ENCODE measurements at places on chromosomes 2 and 18. TPM values are rescaled to one million over a fixed set of nuclear protein-coding genes. Genes with fewer than 3 reads are reported as not detected.

Gene SERPINB3
- total RNA-seq: not detected

Gene DAW1
- under 0.01 TPM for total RNA-seq

Gene ZAP70
- not detected for total RNA-seq

Gene EVX2
- total RNA-seq: not detected

Gene LDAH
- 42.1 TPM for total RNA-seq

Gene MTCL1
- total RNA-seq: 34.4 TPM

Gene SLC1A4
- 51.9 TPM for total RNA-seq

Gene PDE11A
- 0.86 TPM for total RNA-seq

Gene GTF2A1L
- total RNA-seq: 0.13 TPM

Gene NTSR2
- not detected for total RNA-seq

GRCh38 chr2:84639751-84640150, 123.5 kb downstream of the DNAH6 start:
- H3K4me3 ChIP-seq: no peak overlapping the region
- H3K27me3 ChIP-seq: peaks cover 5% of the 10 kb centered on the region
- no peaks in the 10 kb centered on the region for H3K4me1 ChIP-seq
- H3K36me3 ChIP-seq: no peaks in the 10 kb centered on the region
- no peak for DNase-seq

GRCh38 chr2:23502096-23502495, 117.1 kb downstream of the KLHL29 start:
- no peaks in the 10 kb centered on the region for H3K27me3 ChIP-seq
- no peaks in the 10 kb centered on the region for H3K36me3 ChIP-seq
- H3K4me1 ChIP-seq: peaks cover 9% of the 10 kb centered on the region
- DNase-seq: no peak
- no peak overlapping the region for H3K27ac ChIP-seq

DNA sequence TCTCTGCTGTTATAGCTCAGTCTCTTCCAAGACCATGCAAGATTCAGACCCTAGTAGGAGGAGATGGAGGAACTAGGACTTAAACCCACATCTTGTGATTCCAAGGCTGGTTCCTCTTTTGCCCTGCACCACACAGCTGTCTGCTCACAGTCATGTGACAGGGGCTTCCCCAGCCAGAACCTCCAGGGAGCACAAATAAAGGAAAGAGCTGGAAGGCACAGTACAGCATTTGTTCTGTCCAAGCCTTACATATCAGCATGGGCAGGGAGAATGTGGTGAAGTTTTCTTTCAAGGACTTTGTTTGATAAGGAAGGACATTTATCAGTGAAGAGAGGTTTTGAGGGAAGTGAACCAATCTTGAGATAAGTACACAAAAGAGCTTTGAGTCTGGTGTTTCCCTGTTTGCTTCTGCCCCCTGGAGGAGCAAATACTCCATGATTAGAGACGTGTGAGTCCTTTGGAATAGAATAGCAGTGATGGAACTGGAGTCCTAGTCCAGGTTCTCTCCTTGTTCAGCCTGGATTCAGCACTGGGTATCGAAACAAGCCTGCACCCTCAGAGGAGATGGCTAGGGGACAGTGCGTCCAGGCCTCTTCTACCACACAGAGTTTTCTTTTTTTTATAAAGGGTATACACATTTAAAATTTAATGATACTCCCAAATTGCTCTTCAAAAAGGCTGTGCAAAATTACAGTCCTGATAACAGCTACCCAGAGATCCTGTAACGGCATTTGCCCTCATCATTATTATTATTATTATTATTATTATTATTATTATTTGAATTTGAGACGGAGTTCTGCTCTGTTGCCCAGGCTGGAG, 24.6 kb upstream of the CASP10 start:
- H3K4me3 ChIP-seq: no peak overlapping the region
- no peaks in the 10 kb centered on the region for H3K27me3 ChIP-seq
- peak; percentile 78 for DNase-seq
- H3K36me3 ChIP-seq: peaks cover 43% of the 10 kb centered on the region
- H3K4me1 ChIP-seq: no peaks in the 10 kb centered on the region

DNA sequence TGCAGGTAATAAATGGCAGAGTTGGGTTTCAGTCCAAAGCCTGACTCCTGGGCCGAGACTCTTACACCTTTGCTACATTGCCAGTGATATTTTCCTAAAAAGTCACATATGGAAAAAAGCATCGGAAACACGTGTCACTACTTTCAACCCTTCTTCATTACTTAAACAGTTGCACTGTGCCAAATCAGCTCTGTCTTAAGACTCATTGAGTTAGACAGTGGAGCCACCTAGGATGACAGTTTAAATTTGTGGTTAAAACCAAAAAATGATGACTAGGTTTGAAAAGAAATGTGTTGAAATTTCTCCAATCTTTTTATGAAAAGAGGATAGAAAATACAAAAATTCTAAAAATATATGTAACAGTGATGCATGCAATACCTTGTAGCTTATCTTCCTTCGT, 97.5 kb downstream of the TMEM247 start:
- H3K27me3 ChIP-seq: no peaks in the 10 kb centered on the region
- peaks cover 27% of the 10 kb centered on the region for H3K36me3 ChIP-seq
- no peak overlapping the region for H3K4me3 ChIP-seq
- peaks cover 10% of the 10 kb centered on the region for H3K4me1 ChIP-seq
- H3K27ac ChIP-seq: no peak overlapping the region

GRCh38 chr2:190344276-190344827, 963 bp downstream of the INPP1 start:
- DNase-seq: no peak
- H3K36me3 ChIP-seq: no peaks in the 10 kb centered on the region
- H3K27ac ChIP-seq: peak overlapping the region; percentile 55
- H3K4me3 ChIP-seq: peak overlapping the region; percentile 74

DNA sequence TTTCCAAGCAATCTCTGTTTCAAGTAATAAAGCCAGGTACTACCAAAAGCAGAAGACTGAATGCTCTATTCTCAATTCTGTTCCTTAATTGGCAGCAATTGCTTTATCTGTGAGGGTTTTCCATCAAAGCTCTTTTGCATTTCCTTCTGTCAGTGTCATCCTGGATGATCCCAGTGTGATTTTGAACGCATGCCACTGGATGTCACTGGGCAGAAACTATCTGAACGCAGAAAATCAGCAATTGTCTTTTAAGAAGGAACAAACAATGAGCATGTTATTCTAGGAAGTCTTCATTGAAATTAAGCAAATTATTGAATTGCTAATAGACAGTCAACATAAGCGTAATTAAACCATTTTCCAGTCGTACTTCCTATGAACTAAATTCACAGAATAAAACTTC, 259.0 kb upstream of the REG3G start:
- H3K36me3 ChIP-seq: no peaks in the 10 kb centered on the region
- H3K4me3 ChIP-seq: no peak overlapping the region
- no peak for DNase-seq
- H3K4me1 ChIP-seq: no peaks in the 10 kb centered on the region

GRCh38 chr2:8558096-8558495, 123.8 kb upstream of the ID2 start:
- no peaks in the 10 kb centered on the region for H3K36me3 ChIP-seq
- H3K4me1 ChIP-seq: no peaks in the 10 kb centered on the region
- H3K27me3 ChIP-seq: no peaks in the 10 kb centered on the region
- DNase-seq: no peak
- H3K4me3 ChIP-seq: no peak overlapping the region

GRCh38 chr2:169119123-169119760, 49.9 kb downstream of the DHRS9 start:
- H3K4me3 ChIP-seq: no peak overlapping the region
- no peaks in the 10 kb centered on the region for H3K36me3 ChIP-seq
- no peak overlapping the region for H3K27ac ChIP-seq
- DNase-seq: no peak
- H3K27me3 ChIP-seq: peaks cover 3% of the 10 kb centered on the region

- H3K27ac ChIP-seq: no peak overlapping the region
- DNase-seq: no peak
- no peaks in the 10 kb centered on the region for H3K4me1 ChIP-seq
- no peak overlapping the region for H3K4me3 ChIP-seq
These were observed 210.4 kb upstream of the CXCR4 start for GRCh38 chr2:136328207-136328795.

DNA sequence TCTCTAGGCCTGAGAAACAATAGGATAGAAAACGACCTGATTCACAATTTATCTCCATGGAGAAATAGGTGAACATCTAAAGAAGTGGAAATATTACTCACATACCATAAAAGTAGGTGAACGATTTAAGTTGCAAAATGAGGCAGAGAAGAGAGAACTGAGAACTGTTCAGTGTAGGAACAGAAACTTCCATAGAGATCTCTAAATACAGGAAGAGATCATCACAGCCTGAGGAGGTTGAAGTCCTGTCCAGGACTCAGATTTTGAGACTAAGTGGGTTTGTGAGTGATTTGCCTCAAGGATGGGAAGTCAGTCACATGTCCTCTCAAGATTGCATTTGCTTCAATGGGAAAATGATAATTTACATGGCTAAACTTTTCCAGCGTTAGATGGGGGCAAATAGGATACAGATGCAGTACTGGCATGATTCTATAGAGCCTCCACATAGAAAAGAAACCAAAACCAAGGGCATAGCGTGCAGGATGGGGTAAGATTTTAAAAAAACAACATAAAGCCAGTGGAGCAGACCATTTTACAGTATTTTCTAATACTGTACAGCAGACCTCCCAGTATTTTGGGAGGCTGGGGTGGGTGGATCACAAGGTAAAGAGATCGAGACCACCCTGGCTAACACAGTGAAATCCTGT, 68.8 kb downstream of the MEP1B start:
- H3K4me3 ChIP-seq: no peak overlapping the region
- DNase-seq: no peak
- H3K4me1 ChIP-seq: no peaks in the 10 kb centered on the region
- no peaks in the 10 kb centered on the region for H3K36me3 ChIP-seq

GRCh38 chr2:20042531-20042930, 8.9 kb downstream of the LAPTM4A start:
- H3K27ac ChIP-seq: no peak overlapping the region
- peak; percentile 52 for DNase-seq

GRCh38 chr2:8677646-8678592, 3.9 kb upstream of the ID2 start:
- H3K27me3 ChIP-seq: no peaks in the 10 kb centered on the region
- DNase-seq: peak; percentile 82
- peaks cover 38% of the 10 kb centered on the region for H3K4me1 ChIP-seq
- peak overlapping the region; percentile 100 for H3K27ac ChIP-seq

DNA sequence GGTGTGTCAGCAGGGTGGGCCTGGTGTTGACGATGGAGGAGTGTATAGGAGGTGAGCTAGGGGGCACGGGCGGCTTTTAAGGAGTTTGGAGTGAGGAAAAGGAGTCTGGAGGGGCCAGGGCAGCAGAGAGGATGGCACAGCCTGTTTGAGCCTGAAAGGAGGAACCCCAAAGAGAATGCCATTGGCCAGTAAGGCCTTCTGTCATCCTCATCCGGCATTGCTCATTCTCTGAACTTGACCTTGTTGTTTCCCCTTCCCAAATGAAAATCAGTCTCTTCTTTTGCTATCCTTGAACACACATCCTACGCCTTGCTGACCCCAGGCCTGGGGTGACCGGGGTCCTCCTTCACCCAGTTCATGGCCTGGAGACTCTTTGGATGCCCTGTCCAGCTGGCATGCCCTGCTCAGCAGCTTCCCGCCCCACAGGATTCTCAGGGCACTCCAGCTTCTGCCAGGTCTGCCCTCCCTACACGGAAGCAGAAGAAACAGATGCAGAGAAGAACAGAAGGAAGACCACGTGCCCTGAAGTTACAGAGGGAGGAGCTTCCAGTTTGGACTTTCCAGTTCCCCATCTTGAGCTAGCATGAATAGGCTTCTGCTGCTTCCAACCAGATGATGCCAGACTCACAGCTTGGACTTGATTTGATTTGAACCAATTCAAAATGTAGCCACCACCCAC, 20.5 kb upstream of the KIF3C start:
- peaks cover 31% of the 10 kb centered on the region for H3K4me1 ChIP-seq
- H3K4me3 ChIP-seq: no peak overlapping the region
- H3K36me3 ChIP-seq: no peaks in the 10 kb centered on the region
- no peaks in the 10 kb centered on the region for H3K27me3 ChIP-seq
- H3K27ac ChIP-seq: no peak overlapping the region

- peak; percentile 55 for DNase-seq
- no peaks in the 10 kb centered on the region for H3K36me3 ChIP-seq
- 0 out of 2 replicates have a peak overlapping the region, but pooled peaks have one; percentile 10 for H3K4me3 ChIP-seq
- H3K27ac ChIP-seq: no peak overlapping the region
These were observed 52.2 kb downstream of the CDK15 start for GRCh38 chr2:201858281-201859184.

DNA sequence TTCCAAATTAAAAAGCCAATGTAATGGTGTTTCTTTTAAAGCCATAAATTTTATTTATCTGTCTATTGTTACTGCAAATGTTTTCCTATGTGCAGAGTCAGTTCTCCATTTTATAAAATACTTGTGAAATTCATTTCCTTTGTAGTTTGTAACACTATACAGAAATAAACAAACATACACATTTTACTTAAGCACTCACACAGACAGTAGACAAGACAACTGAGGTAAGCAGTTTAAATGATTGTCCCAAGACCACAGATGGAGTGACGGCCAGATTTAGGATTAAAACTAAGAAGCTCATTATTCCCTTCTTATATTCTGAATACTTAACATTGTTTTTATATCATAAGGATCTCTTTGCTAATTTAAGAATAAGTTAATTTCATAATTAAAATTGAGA, 100.9 kb downstream of the BAZ2B start:
- H3K27ac ChIP-seq: no peak overlapping the region
- peaks cover 16% of the 10 kb centered on the region for H3K4me1 ChIP-seq
- DNase-seq: peak; percentile 9
- no peaks in the 10 kb centered on the region for H3K27me3 ChIP-seq

GRCh38 chr18:75586130-75586889, 158.8 kb upstream of the SMIM21 start:
- H3K27ac ChIP-seq: no peak overlapping the region
- no peaks in the 10 kb centered on the region for H3K27me3 ChIP-seq
- H3K4me3 ChIP-seq: no peak overlapping the region
- no peak for DNase-seq
- H3K36me3 ChIP-seq: no peaks in the 10 kb centered on the region

- no peaks in the 10 kb centered on the region for H3K4me1 ChIP-seq
- H3K36me3 ChIP-seq: no peaks in the 10 kb centered on the region
- DNase-seq: no peak
- H3K4me3 ChIP-seq: no peak overlapping the region
- no peaks in the 10 kb centered on the region for H3K27me3 ChIP-seq
These were observed 164.3 kb downstream of the BCL2 start for GRCh38 chr18:63155169-63155852.

DNA sequence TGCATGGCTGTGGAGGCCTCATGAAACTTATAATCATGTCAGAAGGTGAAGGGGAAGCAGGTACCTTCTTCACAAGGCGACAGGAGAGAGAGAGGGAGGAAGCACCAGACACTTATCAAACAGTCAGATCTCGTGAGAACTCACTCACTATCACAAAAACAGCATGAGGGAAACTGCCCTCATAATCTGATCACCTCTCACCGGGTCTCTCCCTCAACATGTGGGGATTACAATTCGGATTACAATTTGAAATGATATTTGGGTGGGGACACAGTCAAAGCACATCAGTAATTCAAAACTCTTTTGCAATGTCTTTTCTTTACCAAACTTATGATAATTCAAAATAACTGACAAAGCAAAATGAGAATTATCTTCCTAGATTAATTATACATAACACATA, 8.5 kb upstream of the CCDC68 start:
- no peak overlapping the region for H3K4me3 ChIP-seq
- peaks cover 9% of the 10 kb centered on the region for H3K4me1 ChIP-seq
- H3K36me3 ChIP-seq: no peaks in the 10 kb centered on the region
- no peak for DNase-seq
- no peaks in the 10 kb centered on the region for H3K27me3 ChIP-seq

Measured in GM23248 (cell line).